ENCODE measurements at places on chromosomes 7 and 10. TPM values are rescaled to one million over a fixed set of nuclear protein-coding genes. Genes with fewer than 3 reads are reported as not detected.

H2BK1 gene
- total RNA-seq = not detected

NCF1 gene
- not detected for total RNA-seq

RPEL1 gene
- total RNA-seq = not detected

NEUROG3 gene
- total RNA-seq = not detected

FOXI2 gene
- total RNA-seq = 1.3 TPM

CH25H gene
- not detected for total RNA-seq

CCL26 gene
- 1.1 TPM for total RNA-seq

KIFBP gene
- 17.2 TPM for total RNA-seq

CLDN4 gene
- 7.3 TPM for total RNA-seq

NOD1 gene
- 3.1 TPM for total RNA-seq

PRSS2 gene
- total RNA-seq = 6.3 TPM

RBM20 gene
- 6.2 TPM for total RNA-seq

TMEM184A gene
- 4.5 TPM for total RNA-seq

TRIM50 gene
- 0.24 TPM for total RNA-seq

FAM180A gene
- total RNA-seq = not detected

CAMK1D gene
- total RNA-seq = 7.8 TPM

OGDHL gene
- total RNA-seq = 14.6 TPM

CHST3 gene
- 12.9 TPM for total RNA-seq

ASB10 gene
- not detected for total RNA-seq

WNT16 gene
- total RNA-seq = 0.88 TPM

PNPLA8 gene
- total RNA-seq = 13.1 TPM

TMEM26 gene
- total RNA-seq = not detected

SPAM1 gene
- total RNA-seq = 0.67 TPM

PLAC9 gene
- 17.9 TPM for total RNA-seq

PRKG1 gene
- total RNA-seq = 2.7 TPM

OPN4 gene
- not detected for total RNA-seq
